ENCODE measurements at places on chromosomes 5 and 9. TPM values are rescaled to one million over a fixed set of nuclear protein-coding genes. Genes with fewer than 3 reads are reported as not detected.
A peak's percentile ranks its signal among the peaks of the same experiment; 100 is the strongest.

Gene IL5
- not detected for total RNA-seq

Gene LIFR
- total RNA-seq = 31.2 TPM

GRCh38 chr9:108325406-108325805 lies 530.4 kb downstream of the ACTL7B start:
- no peak for DNase-seq

DNA sequence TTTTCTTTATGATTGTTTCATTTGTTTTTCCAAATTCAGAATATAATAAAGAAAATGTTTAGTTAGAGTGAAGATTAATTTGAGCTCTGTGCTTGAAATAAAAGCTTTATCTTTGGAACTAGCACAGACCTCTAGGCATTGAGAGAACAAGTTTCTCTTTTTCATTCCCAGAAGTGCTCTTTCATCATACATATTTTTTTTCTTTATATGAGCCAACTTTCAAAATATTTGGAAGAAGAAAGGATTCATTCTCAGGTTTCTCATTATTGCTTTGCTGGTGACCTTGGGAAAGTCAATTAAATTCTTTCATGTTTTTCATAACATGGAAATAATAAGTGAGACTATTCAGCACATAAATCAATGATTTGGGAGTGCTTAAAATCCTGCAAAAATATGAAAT lies 16.8 kb downstream of the CTXN3 start:
- no peak for DNase-seq

Gene EQTN
- not detected for total RNA-seq

GRCh38 chr5:146042628-146043279 lies 62.6 kb downstream of the PLAC8L1 start:
- peak; percentile 84 for DNase-seq

- no peak for DNase-seq
These were observed 24.4 kb upstream of the TRIO start for GRCh38 chr5:14118551-14119320.

GRCh38 chr5:2537378-2538145 lies 213.9 kb downstream of the IRX2 start:
- DNase-seq = no peak

DNA sequence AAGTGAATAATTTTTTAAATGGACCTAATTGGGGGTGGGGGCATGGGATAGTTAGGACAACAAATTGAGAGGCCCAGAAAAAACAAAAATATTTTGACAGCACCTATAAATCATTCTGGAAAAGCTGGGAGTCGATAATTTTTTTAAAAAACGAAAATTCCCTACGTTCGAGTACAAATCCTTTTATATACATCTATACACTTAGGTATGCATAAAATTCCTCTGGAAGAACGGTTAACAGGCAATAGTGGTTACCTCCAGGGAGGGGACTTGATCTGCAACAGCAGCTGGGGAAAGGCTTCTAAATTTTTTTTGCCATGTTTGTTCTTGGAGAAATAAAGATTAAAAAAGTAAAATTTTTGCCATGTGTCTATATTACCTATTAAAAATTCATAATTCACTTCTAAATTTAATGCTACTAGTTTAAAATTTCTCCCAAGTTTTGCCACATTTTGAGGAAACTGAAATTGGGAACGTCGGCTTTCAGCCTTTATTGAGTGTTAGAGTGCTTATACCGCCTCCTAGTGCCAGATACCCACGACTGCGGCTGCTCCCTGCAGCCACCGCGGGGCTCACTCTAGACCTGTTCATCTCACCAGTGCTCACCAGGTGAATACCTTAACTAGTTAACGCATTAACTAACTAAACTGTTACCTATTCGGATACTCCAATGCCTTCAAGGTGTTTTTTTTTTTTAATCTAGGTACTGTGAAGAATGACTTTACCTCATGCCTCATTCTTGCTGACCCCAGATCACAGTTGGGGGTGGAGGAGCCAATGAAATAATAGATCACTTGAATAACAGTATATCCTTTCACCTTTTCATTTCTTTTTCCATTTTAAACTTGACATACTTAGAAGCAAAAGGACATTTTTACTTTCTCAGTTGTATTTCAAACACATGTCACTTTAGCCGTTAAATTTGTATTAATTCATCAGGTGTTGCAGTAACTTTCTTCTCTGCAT lies 1.8 kb upstream of the BHMT start:
- DNase-seq = no peak

Gene PTPDC1
- total RNA-seq = 2.8 TPM

GRCh38 chr5:40224421-40224820 lies 455.3 kb upstream of the PTGER4 start:
- DNase-seq = peak; percentile 16

Gene DMRTA1
- 1.4 TPM for total RNA-seq

- DNase-seq = no peak
These were observed 261.3 kb downstream of the CWC27 start for GRCh38 chr5:65030056-65030455.

Gene TRPM3
- 0.06 TPM for total RNA-seq

- DNase-seq = no peak
These were observed 302.3 kb downstream of the ARL15 start for GRCh38 chr5:54007827-54008777.

GRCh38 chr9:121947775-121948174 lies 145.3 kb downstream of the TTLL11 start:
- no peak for DNase-seq

DNA sequence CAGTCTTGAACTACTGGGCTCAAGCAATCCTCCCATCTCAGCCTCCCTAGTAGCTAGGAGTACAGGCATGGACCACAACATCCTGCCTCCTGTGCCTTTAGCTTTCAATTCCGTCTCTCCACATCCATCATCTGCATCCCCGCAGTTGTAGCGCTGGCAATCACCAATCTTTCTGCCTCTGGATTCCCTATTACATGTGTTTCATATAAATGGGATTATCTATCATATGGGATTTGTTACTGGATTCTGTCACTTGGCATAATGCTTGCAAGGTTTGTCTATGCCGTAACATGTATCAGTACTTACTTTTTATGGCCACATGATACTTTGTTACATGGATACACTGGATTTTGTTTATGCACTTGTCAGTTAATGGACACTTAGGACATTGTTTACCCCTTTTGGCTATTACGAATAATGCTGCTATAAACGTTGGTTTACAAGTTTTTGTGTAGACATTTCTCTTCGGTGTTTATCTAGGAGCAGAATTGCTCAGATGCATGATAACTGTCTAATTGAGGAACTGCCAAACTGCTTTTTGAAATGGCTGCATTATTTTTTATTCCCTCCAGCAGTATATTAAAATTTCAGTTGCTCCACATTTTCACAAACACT lies 1223.9 kb downstream of the FOXD4L5 start:
- DNase-seq = no peak

- DNase-seq = peak; percentile 75
These were observed 67.5 kb upstream of the CKMT2 start for GRCh38 chr5:81165493-81166119.

Gene KCNV2
- total RNA-seq = not detected

GRCh38 chr9:112783551-112783954 lies 33.0 kb downstream of the SNX30 start:
- DNase-seq = no peak

Gene CFAP77
- not detected for total RNA-seq

Gene ZNF462
- total RNA-seq = 6.5 TPM

Gene CDH9
- not detected for total RNA-seq

Gene FABP6
- total RNA-seq = not detected

- peak; percentile 23 for DNase-seq
These were observed 39.3 kb downstream of the RAI14 start for GRCh38 chr5:34695275-34696027.

Gene KIAA0825
- 2.3 TPM for total RNA-seq

DNA sequence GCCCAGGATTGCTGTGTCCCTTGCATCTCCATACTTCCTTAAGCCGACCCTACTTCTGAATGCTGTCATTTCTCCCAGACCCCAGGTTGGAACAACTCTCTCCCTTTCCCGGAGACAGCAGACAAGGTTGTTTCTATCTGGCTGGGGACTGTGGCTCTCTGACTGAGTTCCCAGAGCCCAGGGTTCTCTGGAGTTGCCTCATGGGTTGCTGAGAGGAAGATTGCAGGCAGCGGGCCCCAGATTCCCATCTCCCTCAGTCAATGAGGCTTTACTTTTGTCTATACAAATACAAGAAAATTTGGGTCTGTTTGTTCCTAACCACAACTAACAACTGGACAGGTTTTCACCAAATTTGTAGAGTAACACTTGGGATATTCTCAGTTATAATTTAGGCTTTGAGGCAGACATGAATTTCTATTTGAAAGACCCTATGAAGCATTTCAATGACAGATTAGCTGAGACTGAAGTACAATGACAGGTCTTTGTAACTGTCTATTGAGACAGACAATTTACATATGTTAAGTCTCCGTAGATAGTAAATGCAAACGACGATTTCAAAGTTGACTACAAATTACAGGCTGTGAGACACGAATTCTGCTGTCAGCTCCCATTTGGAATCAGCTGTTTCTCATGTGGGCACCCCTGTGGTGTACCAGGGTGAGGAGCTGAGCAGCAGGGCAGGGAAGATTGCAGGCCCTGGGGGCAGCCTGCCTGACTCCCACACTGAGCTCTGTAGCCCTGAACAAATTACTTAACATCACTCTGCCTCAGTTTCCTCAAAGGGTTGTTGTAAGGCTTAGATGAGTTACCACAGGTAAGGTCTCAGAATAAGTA lies 107.5 kb downstream of the ATP10B start:
- no peak for DNase-seq

- DNase-seq = no peak
These were observed 15.4 kb downstream of the IARS1 start for GRCh38 chr9:92278110-92278509.

DNA sequence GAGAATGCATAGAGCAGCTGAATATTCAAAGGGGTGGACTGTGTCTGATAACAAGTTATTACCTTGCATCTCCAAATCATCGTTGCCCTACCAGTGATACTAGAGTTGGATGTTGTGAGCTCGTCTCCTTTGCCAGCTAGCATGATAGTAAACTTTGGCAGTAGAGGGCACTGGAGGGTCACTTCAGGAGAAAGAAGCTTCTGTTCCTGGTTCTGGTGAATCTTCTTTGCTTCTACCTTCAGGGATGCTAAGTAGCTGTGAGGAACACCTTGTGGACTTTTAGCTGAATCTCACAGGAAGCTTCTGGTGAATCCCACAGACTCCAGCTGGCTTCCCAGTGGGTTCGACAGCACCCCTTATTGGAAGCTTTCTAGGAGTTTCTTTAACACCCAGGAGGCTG lies 626.6 kb upstream of the SGCD start:
- DNase-seq = no peak

- no peak for DNase-seq
These were observed 127.1 kb downstream of the LHFPL2 start for GRCh38 chr5:78521455-78521854.

DNA sequence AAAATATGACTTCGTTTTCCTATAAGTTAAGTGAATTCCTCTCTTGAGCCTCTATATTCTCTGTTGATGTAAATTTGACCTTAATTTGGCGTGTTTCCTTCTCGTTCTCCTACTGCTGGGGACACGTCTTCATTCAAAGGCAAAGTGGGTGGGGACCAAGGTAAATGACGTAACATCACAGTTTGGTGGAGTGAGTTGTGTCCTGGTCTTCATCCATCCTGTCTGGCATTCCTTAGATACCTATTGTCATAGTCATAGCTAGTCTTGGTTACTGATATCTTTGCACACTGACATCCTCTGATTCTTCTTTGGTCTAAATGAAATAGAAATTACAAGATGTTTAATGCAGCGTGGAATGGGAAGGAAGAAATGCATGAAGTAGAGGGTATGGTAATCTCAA lies 108.5 kb downstream of the NNT start:
- no peak for DNase-seq

DNA sequence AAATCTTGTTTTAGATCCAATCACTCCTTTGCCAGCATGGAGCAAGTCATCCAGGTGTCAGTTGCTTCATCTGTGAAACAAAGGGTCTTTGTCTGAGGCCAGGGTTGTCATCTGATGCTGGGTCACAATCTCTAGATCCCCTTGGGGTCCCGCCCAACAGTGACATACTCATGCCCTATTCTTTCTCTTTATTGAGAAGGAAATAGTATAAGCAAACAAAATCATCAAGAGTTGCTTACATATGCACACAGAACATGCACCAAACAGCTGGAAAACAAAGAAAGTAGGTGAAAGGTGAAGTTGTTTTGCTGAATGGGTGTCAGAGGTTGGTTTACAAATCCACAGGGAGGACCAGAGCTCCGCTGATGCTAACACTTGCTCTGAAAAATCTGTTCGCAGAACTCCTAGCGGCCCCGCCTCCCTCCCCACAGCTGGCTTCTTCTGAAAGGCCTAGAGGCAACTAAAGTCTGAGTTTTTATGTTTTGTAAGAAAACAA lies 106.1 kb upstream of the SLC44A1 start:
- DNase-seq = peak; percentile 23

DNA sequence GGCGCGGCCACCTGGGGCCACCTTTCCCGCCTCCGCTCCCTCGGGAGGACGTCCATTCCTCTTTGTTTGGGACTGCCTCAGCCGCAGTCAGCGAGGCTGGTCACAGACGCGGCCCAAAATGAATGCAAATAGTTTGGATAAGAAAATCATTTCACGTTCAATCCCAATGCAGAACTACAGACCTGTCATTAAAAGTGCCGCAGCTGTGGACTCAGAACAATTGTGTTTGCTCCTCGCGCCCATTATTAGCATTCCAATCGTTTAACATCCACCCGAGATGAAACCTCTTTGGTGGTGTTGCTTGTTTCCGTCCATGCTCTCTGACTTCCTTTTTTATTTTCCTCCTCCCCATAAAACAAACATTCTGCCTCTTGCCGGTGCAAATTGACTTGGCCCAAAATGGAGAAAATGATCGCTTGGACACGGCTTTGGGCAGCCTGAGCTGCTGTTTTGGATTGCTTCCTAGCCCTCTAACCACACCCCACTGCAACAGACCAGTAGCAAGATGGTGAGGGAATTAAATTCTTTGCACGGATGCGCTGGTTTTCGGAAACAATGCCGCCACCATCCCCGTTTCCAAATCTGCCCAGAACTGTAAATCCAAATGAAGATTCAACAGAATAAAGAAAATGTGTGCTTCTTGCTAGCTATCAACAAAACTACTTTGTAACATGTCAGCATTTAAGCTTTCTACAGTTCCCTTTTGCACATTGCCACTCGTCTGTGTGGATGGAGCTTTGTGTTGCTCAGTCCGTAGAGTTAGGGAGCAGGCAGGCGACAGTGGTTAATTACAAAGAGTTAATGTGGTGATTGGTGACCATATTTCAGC lies 784 bp downstream of the NLN start:
- peak; percentile 45 for DNase-seq
